HepG2 (cell line): ENCODE measurements at places on chromosomes 12 and 14.

GRCh38 chr14:91205459-91205858, 39.0 kb downstream of the GPR68 start:
- no peak for DNase-seq

DNA sequence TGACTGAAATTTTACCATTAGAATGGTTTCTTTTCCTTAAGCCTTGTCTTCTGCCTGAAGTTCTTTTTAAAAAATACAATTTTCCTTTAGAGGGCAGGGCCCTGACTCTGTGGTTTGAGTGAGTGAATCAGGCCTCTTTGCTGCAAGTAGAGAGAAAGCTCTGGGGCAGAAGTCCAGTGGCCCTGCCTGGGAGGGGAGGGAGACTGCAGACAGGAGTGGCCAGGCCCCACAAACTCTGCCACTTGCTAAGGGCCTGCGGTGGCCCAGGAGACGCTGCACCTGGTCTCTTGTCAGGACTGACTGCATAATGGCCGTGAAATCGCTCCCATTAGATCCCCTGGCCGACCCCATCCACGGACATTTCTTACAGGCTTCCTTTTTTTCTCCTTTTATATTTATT, 25.5 kb downstream of the TSPAN11 start:
- DNase-seq = no peak

DNA sequence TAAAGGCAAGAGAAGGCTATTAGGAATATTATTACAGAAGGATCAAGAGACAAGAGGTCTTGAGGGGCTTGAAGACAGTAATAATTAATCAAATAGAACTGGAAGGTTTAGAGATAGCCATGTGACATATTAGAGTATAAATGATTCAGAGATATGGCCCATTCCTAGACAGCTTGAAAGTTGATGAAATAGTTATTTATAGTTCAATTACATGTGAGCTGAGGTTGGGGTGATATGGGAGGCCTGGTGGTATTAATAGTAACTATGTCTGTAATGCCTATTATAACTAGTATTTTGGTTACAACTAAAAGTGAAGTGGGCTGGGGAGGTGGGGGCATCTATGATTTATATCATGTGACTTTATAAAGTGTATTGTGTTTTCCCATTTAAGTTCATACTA, 14.1 kb upstream of the MIS18BP1 start:
- no peak for DNase-seq

GRCh38 chr12:53733051-53733806, 6.0 kb upstream of the CALCOCO1 start:
- no peak for DNase-seq

DNA sequence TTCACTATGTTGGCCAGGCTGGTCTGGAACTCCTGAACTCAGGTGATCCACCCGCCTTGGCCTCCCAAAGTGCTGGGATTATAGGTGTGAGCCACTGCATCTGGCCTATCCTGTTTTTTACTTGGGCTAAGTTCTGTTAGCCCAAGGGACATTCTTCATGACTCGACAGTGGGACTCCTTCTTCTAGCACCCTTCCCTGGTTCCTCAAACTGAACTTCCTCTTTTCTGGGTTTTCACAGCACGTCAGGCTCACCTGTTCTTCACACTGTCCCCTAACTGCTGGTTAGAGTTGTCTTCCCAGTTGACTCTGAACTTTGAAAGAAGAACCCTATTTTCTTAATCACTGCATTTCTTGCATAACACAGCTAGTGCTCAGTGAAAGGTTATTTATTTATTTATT, 22.5 kb downstream of the CABP1 start:
- no peak for DNase-seq
